ENCODE measurements at places on chromosomes 4 and X.

DNA sequence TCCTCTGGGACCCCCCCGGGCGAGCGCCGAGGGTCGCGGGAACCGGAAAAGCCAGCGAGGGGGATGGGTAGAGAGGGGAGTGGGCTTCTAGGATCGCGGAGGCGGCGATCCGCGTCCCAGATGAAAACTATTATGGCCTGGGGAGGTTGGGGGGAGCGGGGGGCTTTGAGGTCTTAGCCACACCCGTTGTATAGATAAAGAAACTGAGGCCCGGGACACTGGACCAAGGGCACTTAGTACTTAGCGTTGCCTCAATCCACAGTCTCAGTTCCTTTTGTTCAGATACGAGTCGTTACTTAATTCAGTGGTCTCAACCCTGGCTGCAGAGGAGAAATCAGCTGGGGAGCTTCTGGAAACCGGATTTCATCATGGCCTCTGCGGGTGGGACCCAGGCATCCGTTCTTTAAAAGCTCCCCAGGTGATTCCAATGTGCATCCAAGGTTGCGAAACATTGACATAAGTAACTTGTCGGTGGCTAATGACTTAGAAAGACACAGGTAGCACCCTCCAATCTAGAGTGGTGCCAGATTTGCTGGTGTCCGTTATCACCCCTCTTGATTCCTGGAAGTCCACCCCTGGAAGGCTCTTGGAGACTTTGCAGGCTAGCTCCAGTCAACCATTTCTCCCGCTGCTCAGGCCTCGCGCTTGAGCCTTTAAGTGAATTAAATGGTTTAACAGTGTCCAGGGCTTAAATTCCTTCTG is 90.7 kb downstream of the GEMIN8 start:
- no peak for DNase-seq

DNA sequence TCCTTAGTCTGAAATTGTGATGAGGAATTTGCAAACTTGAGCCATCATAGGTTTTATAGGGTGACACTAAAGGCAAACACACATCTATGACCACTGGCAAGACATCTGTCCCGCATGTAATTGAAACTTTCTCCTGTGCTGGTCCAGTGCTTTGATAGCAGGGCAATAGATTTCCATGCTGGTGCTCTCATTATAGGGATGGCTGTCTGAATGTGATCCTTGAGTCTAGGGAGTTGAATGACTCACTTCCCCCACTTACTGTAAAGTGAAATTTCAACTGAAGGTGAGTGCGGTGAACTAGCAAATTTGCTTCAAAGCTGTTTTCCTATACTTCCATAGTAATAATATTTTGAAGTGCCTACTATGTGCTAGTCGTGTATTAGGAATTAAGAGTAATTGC is 1630.0 kb downstream of the STIM2 start:
- peak; percentile 8 for DNase-seq

GRCh38 chr4:8829584-8829983 is 42.1 kb downstream of the HMX1 start:
- no peak for DNase-seq

- DNase-seq, result peak; percentile 10
Observed at GRCh38 chr4:155703486-155704247, 37.0 kb downstream of the GUCY1A1 start.

DNA sequence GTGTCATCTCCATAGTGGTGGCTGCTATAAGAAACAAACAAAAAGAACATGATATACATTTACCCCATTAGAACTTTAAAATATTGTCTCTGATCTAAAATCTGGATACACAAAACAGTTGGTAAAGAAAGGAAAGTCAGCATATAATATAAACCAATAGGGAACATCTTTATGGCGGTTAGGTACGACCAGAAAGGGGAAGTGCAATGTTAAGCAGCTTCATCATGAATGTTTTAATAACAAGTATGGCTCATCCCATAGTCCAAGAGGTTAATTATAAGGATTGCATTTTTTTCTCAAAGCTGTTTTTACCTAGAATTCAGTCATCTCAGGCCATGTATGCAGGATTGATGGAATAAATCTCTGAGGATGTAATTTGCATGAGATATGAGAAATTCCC is 1869.7 kb downstream of the PCDH7 start:
- DNase-seq, result no peak

- no peak for DNase-seq
Observed at GRCh38 chr4:174457468-174457867, 64.8 kb downstream of the HPGD start.

DNA sequence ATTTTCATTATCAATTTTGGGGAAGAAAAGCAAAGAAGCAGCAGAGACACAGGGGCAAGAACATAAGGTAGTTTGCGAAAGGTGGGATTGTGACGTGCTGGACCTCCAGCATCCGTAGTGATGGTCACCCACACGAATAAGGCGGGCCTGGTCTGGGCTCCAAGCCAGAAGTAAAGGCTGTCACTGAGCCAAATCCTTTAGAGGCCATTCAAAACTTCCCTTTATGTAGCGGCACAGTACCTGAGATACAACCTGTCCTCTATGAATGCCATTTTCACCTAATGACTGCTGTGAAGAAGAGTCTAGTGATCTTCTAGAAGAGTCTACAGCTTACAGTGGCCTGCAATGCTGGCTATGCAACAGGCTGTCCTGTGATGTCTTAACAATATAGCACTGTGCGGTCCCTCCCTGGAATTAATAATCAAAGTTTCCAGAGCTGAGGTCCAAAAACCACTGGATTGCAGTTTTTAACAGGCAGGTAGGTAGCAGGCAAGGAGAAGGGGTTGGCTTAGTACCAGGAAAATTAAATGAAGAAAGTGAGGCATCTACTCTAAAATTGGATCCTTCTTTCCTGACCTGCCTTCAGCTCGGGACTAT is 56.2 kb downstream of the TRIML1 start:
- DNase-seq, result no peak

DNA sequence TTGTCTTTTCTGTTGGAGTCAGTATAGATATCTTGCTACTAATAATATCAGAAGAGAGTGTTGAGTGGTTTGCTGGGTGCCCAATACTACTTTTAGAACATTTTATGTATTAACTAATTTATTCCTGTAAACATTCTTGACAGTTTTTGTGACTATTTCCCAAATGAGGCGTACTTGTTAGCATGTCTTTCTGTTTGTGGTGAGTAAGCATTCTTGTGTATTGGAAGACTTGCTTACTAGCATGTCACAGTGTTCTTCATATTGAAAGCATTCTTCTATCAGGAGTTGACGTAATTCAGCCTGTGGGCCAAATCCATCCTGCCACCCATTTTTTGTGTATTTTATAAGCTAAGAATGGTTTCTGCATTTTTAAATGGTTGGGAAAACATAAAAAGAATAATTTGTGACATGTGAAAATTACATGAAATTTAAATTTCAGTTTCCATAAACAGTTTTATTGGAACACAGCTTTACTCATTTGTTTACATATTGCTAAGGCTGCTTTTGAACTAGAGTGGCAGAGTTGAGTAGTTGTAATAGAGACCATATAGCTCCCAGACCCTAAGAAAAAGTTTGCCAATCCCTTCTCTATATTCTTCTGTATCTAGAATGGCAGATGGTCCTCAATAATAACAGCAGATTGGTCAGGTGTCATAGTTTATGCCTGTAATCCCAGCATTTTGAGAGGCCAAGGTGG is 20.4 kb downstream of the REPS2 start:
- DNase-seq, result no peak

DNA sequence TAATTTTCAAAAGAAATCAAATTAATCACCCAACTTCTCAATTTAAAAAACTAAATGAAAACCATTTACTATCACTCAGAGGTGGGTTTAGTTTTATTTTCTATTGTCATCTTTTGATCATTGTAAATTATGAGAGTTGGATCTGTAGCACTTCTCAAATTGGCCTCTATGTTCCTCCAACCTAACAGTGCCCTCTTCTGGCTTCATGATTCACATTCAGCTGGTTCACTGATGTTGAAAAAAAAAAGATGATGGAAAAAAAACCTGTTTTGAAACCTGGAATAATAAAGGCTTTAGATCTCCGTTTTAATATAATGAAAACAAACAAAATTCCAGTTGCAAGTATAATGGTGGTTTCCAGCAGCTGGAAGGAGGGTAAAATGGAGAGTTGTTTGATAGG is 2.4 kb upstream of the NBDY start:
- peak; percentile 42 for DNase-seq

DNA sequence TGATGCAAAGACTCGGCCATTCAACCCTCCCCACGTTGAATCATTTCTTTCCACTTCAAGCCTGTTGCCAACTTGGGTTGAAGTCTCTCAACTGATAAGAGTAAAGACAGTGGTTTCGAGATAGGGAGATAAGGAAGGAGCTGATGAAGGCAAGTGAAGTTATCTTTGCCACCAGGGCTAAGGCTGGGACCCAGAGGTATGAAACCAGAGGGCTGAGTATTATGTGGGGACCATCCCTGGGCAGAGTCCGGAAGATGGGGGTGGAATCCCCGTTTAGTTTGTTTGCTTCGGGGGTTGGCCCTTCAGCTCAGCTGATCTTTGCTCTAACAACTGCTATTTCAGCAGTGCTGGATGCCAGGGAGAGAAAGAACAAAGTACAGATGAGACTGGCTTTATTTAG is 2.3 kb upstream of the XPNPEP2 start:
- no peak for DNase-seq

- no peak for DNase-seq
Observed at GRCh38 chr4:101801958-101802357, 11.4 kb downstream of the BANK1 start.

DNA sequence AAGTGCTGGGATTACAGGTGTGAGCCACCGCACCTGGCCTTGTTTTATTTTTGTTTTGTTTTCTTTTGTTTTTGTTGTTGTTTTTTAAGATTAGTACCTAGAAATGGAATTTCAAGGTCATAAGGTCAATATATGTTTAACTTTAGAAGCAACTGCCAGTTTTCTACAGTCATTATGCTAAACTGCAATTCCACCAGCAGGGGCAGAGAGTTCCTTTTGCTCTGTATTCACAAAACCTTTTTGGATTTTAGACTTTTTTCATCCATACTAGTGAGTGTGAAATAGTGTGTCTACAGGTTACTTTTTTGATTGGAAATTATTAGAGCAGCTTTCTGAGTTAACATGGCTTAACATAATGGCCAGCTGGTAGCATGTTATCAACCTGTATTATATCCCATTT is 580.6 kb downstream of the TRIML1 start:
- DNase-seq, result no peak

DNA sequence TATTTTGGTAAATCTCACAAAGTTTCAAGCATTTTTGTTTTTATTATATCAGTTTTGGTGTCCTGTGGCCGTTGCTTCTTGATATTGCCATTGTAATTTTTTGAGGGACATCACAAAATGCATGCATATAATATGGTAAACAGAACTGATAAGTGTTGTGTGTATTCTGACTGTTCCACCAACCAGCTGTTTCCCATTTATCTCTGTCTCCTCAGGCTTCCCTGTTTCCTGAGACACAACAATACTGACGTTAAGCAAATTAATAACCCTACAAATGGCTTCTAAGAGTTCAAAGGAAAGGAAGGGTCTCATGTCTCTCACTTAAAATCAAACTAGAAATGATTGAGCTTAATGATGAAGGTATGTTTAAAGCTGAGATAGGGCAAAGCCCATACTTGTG is 40.0 kb downstream of the UGT2B10 start:
- no peak for DNase-seq

DNA sequence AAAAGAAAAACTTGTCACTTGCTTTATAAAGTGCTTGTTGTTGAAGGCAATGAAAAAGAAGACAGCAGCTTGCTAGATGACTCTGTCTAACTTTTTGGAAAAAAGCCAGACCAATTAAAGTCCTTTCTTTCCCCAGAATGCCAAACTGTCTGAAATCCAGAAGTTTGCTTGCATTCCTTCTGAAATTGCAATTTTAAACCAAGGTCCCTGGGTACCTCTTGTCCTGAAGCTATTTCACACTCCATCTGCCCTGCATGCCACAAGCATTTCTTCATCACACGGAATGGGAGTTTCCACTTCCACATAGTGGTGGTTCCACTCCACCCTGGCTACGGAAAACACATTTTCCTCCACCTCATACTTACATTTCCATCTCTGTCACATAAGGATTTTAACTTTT is 101.0 kb downstream of the PAPSS1 start:
- DNase-seq, result peak; percentile 91

DNA sequence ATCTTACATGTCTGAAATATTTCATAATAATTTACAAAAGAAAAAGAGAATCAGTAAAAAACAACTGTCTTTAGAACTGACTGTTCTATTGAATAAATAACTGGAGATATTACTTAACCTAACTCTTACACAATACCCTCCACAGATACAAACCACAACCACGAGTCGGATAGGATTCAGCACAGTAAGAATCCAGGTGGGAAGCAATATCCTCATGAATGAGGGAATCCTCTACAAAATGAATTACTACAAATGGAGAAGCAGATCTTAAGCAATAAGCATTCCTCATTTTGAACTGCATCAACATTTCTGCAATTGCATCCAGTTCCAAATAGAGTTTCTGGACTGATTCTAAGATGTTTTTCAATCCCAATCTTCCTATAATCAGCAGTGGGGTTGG is 227.1 kb downstream of the SH2D1A start:
- peak; percentile 50 for DNase-seq

GRCh38 chr4:68878048-68878447 is 62.3 kb downstream of the UGT2B10 start:
- no peak for DNase-seq

DNA sequence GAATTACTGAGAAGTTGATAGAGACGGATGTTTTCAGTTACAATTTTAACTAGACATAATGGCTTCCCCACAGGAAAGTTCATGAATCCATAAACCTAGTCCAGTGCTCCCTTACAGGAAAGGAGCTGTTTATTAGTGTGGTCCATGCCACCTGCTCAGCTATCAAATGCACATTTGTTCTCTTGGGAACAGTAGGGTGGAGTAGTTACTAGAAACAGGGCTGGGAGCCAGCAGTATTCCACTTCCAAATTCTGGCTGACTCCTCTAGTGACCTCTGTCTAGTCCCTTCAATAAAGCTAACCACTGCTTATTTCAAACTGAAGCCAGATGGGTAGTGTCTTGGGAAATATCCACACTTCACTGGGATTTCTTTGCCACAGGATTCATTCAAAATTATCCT is 88.4 kb upstream of the TLL1 start:
- DNase-seq, result no peak

DNA sequence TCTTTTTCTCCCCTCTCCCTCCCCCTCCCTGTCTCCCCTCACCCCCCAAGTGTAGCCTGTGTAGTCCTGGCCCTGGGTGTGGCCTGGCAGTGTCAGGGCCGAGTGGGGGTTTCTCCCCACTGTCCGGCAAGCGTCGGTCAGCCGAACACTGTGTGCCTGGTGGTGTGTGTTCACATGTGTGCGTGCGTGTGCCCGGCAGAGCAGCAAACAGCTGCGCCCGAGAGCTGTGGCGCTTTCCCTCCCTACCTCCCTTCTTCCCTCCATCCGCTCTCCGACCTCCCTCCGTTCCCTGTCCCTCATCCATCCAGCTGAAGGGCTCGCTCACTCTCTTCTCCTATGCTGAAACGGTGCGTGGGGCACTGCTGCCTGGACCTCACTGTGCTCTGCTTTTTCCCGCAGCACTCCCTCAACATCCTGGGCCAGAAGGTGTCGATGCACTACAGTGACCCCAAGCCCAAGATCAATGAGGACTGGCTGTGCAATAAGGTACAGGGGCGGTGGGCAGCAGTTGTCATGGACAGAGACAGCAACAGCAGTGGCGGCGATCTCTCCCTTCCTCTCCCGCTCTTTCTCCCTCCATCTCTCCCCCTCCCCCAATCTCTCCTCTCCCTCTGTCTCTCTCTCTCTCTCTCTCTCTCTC is 17.4 kb upstream of the UBA1 start:
- DNase-seq, result no peak

Measured in fibroblast of skin of right biceps (primary cell).